ENCODE measurements at places on chromosomes 12 and 14.

GRCh38 chr14:81710232-81710845 is 176.7 kb upstream of the SEL1L start:
- peak; percentile 33 for DNase-seq

GRCh38 chr12:104504146-104504545 is 47.4 kb downstream of the CHST11 start:
- no peak for DNase-seq

GRCh38 chr12:93707836-93708235 is 30.7 kb downstream of the CRADD start:
- no peak for DNase-seq

- DNase-seq: no peak
These were observed 318.6 kb upstream of the DIO3 start for GRCh38 chr14:101242442-101243385.

DNA sequence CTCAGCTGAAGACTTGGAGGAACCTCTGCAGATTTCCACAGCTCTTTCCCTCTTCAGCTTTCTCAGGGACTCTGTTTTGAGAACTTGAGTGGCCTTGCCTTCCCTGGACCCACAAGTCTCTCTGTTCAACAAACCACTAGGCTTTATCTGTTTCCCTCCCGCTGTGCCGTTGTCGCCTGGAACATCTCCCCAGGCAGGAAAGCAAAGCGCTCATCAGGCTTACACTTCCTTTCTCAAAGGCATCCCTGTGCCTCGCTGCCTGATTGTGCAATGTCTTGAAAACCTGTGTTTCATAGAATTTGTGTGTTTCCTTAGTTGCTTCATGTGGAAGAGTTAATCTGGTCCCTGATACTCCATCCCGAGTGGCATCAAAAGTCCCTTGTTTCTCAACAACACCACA is 64.1 kb downstream of the PPM1A start:
- DNase-seq: no peak
